ENCODE measurements at places on chromosomes 2 and 18.
A peak's percentile ranks its signal among the peaks of the same experiment; 100 is the strongest.

DNA sequence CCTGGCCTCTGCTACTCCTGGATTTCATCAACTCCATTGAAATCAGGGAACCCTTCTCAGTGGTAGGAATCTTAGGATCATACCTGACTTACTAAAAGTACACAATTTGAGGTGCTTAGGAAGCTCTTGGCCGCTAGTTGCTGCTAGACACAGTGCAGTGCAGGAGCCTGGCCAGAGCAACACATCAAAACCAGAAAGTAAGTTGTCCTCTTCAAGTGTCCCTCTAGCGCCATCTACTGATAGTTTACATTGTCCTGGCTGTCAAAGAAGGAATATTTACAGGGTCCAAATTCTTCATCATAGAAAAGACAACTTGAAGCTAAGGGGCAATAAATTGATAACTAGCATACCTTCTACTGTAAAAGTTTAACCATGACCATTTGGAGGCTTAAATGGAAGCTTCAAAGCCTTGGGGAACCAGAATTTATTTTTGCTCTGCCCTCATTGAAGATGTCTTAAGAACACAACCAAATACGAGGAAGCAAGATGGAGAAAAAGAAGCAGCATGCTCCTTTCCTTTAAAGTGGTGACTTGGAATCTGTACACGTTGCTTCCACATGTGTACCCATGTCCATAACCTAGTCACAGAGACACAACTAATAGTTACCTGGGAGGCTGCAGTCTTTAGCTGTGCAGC lies 889.1 kb upstream of the GCFC2 start:
- peak; percentile 69 for DNase-seq

GRCh38 chr2:17573085-17573803 lies 32.7 kb downstream of the VSNL1 start:
- DNase-seq, result no peak

GRCh38 chr2:60710707-60711106 lies 45.4 kb upstream of the PAPOLG start:
- no peak for DNase-seq

GRCh38 chr2:239814116-239814860 lies 210.9 kb downstream of the NDUFA10 start:
- DNase-seq, result no peak

DNA sequence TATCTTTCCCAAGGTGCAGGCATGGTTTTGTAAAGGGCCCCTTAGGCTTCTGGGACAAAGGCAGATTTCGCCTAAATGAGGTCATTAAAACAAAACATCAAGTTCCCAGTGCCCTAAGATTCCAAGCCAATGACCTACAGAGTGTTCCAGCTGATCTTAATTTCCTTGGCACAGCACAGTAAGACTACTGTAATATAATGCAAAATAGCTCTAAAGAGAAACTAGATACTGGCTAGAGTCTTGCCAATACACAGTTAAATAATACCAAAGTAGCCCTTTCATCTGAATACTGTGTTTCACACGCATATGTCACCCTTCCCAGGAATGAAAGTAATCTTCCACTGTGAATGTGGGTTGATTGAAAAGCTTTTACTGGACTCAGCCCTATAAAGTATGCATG lies 14.7 kb downstream of the GRB14 start:
- DNase-seq, result no peak

GRCh38 chr2:159712929-159713420 lies 669 bp downstream of the MARCHF7 start:
- DNase-seq, result peak; percentile 19

GRCh38 chr2:65671670-65672242 lies 239.4 kb upstream of the SPRED2 start:
- DNase-seq, result no peak

DNA sequence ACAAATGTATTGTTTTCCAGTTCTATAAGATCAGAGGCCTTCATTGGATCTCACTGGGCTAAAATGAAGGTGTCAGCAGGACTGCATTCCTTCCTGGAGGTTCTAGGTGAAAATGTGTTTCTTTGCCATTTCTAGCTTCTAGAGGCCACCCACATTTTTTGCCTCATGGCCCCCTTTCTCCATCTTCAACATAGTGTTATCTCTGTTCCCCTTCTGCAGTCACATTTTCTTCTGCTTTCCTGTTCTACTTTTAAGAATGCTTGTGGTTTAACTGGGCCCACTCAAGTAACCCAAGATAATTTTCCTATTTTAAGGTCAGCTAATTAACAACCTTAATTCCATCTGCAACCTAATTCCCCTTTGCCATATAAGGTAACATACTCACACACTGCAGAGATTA lies 36.1 kb downstream of the METTL21A start:
- DNase-seq, result no peak

- peak; percentile 51 for DNase-seq
These were observed 51.8 kb downstream of the WDR7 start for GRCh38 chr18:56702946-56703345.

DNA sequence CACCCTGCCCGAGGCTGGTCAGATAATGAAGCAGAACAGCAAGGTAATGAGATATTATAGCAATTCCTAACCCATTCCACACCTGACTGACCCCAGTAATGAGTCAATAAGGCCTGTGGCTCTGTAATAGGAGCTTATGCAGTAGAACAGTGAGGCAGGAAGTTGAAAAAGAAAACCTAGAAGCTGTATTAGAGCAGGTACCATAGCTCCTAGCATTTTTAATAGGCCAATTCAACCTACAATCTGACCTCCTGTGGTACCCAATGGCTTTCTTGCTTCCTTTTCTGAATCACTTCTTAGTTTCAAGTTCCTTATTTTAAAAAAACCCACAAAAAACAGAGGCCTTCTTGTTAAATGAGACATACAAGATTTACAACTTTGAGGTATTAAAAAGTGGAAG lies 43.6 kb upstream of the MAP2 start:
- DNase-seq, result no peak

DNA sequence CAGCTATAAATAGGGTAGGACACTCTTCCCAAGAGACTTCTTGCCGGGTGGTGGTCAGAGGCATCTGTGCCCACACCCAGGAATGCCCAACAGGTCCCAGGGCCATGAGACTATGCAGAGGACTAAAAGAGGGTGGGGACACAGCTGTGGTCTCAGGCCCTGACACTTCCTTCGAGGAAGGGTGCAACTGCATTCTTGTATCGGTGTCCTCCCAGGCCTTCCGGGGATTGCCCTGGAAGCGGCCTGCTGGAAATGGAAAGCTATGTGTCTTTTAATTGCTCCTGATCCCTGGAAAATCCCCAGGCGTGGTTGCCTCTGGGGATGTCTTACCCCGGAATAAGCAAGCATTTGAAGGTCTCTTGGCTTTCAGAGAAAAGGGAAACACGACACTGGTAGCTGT lies 176.7 kb downstream of the SOX11 start:
- no peak for DNase-seq

DNA sequence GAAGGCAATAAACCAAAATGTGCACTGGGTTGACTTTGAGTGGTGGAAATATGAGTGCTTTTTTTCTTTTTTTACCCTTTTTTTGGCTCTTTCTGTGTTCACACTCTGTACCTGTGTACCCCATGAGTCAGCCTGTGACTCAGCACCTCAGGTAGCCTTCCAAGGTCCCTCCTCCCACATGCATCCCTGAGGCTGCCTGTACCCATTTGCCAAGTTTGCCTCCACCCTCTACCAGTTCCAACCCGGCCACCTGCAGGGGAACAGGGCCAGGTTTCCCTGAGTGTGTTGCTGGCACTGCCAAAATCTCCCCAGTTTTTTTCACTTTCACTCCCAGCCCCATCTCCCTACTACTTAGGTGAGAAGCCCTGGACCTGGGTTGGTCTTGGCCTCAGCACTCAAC lies 14.0 kb downstream of the CXCR1 start:
- DNase-seq, result no peak

DNA sequence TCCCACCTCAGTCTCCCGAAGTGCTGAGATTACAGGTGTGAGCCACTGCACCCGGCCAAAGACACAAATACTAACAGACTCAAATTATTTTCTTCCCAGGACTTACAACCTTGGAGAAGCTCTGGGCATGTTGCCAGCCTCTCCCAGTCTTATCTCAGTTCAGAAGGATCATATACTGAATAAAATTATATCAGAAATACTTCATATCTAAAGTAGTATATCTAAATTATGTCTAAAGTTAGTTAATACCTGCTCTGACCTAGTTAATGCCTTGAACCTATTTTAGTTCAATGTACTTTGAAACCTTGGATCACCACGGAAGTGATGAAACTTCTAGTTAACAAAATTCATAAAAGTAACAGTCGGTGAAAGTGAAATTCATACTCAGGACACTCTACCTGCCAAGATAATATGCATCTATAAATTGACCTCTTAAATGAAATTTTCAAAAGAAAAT lies 34.4 kb upstream of the CYBRD1 start:
- no peak for DNase-seq

DNA sequence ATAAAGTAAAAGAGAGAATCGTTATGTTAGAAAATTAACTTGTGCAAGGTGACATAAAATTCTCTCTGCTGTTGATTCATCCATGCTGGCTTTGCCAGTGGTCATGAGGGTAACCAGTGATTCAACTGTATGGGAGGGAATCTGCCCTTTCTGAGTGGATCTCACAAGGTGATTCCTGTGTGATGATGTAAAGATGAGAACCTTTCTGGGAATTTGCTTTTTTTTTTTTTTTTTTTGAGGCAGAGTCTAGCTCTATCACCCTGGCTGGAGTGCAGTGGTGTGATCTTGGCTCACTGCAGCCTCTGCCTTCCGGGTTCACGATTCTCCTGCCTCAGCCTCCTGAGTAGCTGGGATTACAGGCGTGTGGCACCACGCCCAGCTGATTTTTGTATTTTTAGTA lies 23.3 kb downstream of the RAB31 start:
- no peak for DNase-seq

- no peak for DNase-seq
These were observed 207.0 kb upstream of the AGAP1 start for GRCh38 chr2:235286622-235287374.

DNA sequence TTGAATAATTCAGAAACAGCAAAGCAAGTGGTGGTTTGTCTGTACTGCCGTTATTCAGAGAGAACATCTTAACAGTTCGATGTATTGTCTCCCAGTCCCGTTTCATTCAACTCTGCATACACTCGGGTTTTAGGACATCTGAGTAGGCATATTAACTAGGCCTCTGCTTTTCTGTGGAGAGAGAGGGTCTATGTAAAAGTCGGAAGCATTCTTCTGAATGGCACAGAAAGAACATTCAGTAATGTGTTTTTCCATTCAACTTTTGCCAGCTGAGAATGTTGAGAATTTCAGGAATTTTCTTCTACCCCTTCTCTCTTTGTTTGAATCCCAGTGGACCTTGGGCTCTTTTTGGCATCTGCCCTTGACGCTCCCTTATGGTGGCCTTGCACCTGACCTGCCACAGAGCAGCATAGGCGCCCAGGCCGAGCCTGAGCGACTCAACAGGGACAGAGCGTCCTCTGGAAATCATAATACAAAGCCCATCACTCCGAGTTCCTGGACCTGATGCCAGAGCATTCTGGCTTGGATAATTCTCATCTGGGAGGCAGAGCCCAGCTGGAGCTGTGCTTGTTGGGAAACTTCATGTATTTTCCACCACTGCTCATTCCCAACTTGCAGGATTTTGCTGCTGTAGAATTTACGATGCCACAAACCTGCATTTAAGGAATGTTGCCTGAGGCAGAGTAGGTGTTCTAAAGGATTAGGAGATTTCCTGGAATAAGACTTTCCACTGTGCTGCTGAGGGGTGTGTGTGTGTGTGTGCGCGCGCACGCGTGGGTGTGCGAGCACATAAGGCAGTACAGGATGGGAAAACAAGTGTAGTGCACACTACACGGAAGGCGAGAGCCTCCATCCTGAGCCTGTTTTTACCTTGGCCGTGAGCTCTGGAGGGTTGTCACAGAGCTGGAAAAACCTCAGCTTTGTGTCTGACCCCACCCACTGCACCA lies 77.2 kb upstream of the TXNDC2 start:
- no peak for DNase-seq

DNA sequence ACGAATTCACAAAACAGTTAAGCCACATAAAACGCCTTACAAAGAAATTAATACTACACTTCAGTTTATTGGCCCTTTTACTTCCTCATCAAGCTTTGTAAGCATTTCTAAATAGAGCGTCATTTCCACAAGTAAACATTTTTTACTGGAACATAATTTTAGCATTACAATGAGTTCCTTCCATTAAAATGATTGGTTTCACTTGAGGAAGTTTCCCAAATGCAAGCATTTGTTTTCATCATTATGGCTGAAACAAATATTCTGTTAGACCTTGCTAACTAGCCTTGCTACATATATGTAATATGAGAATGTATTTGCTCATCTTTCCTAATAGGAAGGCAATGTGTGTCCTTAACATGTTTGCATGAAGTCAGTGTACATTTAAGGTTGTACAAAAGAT lies 579.1 kb downstream of the IRS1 start:
- no peak for DNase-seq

GRCh38 chr2:134107402-134107801 lies 146.5 kb upstream of the MGAT5 start:
- DNase-seq, result no peak

- peak; percentile 60 for DNase-seq
These were observed 203.0 kb downstream of the SOCS6 start for GRCh38 chr18:70491734-70492348.

- no peak for DNase-seq
These were observed 91.3 kb downstream of the ACVR1 start for GRCh38 chr2:157784823-157785175.

DNA sequence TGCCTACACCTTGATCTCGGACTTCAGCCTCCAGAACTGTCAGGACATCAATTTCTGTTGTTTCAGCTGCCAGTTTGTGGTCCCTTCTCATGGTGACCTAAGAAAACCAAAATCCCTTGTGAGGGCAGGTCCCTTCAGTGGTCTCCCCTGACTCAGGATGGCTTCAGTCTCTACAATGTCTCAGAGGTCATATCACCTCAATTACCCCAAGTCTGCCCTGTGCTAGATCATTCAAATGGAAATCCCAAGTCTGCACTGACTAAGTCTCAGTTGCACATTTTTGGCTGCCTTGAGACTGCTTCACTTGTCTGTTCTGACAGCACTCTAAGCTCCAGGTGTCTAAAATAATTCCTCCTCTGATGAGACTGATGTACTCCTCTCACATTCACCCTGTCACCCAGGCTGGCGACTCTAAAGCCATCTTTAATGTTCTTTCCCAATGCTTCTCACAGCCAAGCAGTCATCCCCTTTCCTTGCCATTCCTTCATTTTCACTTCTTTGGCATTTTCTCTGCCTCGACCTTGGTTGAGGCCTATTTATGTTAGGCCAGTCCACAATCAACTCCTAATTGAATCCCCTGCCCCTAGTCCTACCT lies 470.8 kb downstream of the DLGAP1 start:
- no peak for DNase-seq

DNA sequence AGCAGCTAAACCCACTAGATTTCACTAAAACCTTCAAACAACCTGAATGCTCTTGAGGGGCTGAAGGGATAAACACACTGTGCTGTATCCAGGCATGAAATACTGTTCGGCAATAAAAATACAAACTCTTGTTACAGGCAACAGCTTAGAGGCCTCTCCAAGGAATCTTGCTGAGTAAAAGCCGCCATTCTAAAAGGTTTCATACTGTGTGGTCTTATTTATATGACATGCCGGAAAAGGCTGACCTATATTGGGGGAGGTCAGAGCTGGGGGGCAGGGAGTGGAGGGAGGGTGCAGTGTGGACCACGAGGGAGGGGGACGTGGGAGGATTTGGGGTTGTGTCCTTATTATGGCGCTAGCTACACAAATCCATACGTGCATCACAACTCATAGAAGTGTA lies 136.2 kb downstream of the MBP start:
- no peak for DNase-seq
